ENCODE measurements at places on chromosomes 7 and 10. TPM values are rescaled to one million over a fixed set of nuclear protein-coding genes. Genes with fewer than 3 reads are reported as not detected.

HPSE2 gene
- polyA plus RNA-seq, result 0.01 TPM

MMP21 gene
- polyA plus RNA-seq, result not detected

LRIT1 gene
- not detected for polyA plus RNA-seq

TAS2R5 gene
- polyA plus RNA-seq, result 2.0 TPM
